Cardiac muscle cell (in vitro differentiated cells and primary cell): ENCODE measurements at places on chromosomes 12 and 14.

GRCh38 chr12:57548488-57548887 lies 1.4 kb upstream of the KIF5A start:
- no peak for DNase-seq
- H3K36me3 ChIP-seq, result no peaks in the 10 kb centered on the region
- no peak overlapping the region for H3K27ac ChIP-seq
- no peaks in the 10 kb centered on the region for H3K4me1 ChIP-seq
- H3K27me3 ChIP-seq, result peaks cover 50% of the 10 kb centered on the region

- no peaks in the 10 kb centered on the region for H3K4me1 ChIP-seq
- no peak overlapping the region for H3K4me3 ChIP-seq
- no peak for DNase-seq
- H3K27me3 ChIP-seq, result peaks cover 3% of the 10 kb centered on the region
These were observed 74.7 kb downstream of the NOC4L start for GRCh38 chr12:132218915-132219314.

DNA sequence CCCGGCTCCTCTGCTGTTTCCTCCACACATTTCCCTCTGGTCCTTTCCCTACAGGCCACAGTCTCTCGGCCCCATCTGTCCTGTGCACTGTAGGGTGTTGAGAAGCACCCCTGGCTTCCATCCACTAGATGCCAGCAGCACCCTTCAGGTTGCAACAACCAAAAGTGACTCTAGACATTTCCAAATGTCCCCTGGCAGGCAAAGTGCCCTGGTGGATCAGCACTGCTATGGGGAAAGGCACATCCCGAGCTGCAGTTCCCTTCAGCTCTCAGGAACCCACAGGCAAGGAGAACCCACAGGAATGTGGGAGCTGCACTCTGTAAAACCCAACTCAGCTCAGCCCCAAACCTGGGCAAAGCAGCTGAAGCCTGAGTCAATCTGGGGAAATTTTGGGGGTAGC lies 77.0 kb downstream of the RBM19 start:
- no peaks in the 10 kb centered on the region for H3K4me1 ChIP-seq
- H3K4me3 ChIP-seq, result no peak overlapping the region
- H3K36me3 ChIP-seq, result no peaks in the 10 kb centered on the region

GRCh38 chr12:100919116-100919515 lies 124.5 kb downstream of the ANO4 start:
- DNase-seq, result no peak
- no peak overlapping the region for H3K27ac ChIP-seq
